Ascending aorta (tissue), 2 donors: ENCODE measurements at places on chromosomes 16 and 17. TPM values are rescaled to one million over a fixed set of nuclear protein-coding genes. Genes with fewer than 3 reads are reported as not detected.

GRCh38 chr16:67883146-67883871 lies 1.4 kb upstream of the NRN1L start:
- peaks cover 6% of the 10 kb centered on the region for H3K4me1 ChIP-seq
- no peak overlapping the region for H3K27ac ChIP-seq
- peaks cover 66% of the 10 kb centered on the region for H3K36me3 ChIP-seq
- no peak for DNase-seq
- no peak overlapping the region for H3K4me3 ChIP-seq

- no peaks in the 10 kb centered on the region for H3K4me1 ChIP-seq
- H3K36me3 ChIP-seq = peaks cover 15% of the 10 kb centered on the region
- no peak overlapping the region for H3K27ac ChIP-seq
- no peaks in the 10 kb centered on the region for H3K27me3 ChIP-seq
- DNase-seq = no peak
These were observed 192.6 kb downstream of the PARN start for GRCh38 chr16:14437426-14437825.

- no peak for DNase-seq
- H3K27ac ChIP-seq = peak overlapping the region; percentile 25
- H3K4me3 ChIP-seq = no peak overlapping the region
- H3K4me1 ChIP-seq = peaks cover 4% of the 10 kb centered on the region
- no peaks in the 10 kb centered on the region for H3K36me3 ChIP-seq
These were observed 24.7 kb upstream of the KIFC3 start for GRCh38 chr16:57826706-57827625.

Gene TM4SF5
- not detected for total RNA-seq

Gene SNX20
- total RNA-seq = 3.2 TPM

Gene CSH1
- total RNA-seq = not detected
